Stimulated activated CD8-positive, alpha-beta memory T cell treated with anti-CD3 and anti-CD28 coated beads, Interleukin-15, amount 100 ng/mL, for 24 hours (primary cell): ENCODE measurements at places on chromosomes 11 and 22.

GRCh38 chr11:130781931-130782330 is 134.3 kb downstream of the SNX19 start:
- DNase-seq = no peak

DNA sequence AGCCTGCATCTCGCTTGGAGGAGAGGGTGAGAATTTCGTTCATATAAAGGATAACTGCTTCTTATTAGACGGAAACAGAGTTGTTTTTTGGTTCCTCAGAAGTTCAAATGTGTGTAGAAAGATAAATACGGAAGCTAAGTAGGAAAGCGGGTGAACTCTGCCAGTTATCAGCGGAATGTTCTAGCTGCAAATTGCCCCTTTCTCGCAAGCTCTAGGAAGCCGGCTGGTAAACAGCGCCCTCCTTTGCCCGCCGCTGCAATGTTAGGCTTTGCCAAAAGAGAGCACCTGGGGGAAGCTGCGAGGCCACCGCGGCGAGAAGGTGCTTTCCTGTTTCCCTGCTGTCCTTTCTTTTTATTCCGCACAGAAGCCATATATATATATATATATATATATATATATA is 67.0 kb downstream of the IGLL5 start:
- DNase-seq = no peak

DNA sequence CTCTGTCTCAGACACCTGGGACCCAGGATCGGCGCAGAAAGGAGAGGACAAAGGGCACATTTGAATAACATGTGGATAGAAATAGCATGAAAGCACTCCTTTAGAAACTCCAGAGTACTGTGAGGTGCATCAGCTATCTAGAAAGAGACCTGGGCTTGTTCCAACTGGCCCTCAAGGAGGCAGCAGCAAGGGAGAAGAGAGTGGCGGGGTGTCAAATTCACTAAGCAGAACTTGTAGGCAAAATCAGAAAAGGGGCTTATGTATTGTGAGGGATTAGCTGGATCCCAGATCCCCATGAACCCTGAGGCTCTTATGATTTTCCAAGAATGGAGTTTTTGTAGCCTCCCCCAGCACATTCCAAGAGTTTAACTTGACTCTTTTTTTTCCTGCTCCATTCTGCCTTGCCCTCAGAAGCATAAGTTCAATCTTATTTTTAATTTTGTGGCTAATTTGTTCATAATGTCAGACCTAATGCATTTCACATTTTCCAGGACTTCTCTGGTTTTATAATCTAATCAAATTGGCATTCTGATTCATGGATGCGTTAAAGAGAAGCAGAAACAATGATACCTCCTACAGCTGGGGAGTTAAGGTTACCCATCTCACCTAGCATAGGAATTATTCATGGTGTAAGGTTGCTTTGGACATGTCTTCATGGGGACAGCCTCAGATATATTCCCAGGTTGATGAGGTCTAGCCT is 33.6 kb downstream of the USH1C start:
- no peak for DNase-seq

- DNase-seq = no peak
Observed at GRCh38 chr11:45056529-45056928, 89.9 kb upstream of the PRDM11 start.

GRCh38 chr11:102457865-102458264 is 5.3 kb upstream of the TMEM123 start:
- DNase-seq = no peak

DNA sequence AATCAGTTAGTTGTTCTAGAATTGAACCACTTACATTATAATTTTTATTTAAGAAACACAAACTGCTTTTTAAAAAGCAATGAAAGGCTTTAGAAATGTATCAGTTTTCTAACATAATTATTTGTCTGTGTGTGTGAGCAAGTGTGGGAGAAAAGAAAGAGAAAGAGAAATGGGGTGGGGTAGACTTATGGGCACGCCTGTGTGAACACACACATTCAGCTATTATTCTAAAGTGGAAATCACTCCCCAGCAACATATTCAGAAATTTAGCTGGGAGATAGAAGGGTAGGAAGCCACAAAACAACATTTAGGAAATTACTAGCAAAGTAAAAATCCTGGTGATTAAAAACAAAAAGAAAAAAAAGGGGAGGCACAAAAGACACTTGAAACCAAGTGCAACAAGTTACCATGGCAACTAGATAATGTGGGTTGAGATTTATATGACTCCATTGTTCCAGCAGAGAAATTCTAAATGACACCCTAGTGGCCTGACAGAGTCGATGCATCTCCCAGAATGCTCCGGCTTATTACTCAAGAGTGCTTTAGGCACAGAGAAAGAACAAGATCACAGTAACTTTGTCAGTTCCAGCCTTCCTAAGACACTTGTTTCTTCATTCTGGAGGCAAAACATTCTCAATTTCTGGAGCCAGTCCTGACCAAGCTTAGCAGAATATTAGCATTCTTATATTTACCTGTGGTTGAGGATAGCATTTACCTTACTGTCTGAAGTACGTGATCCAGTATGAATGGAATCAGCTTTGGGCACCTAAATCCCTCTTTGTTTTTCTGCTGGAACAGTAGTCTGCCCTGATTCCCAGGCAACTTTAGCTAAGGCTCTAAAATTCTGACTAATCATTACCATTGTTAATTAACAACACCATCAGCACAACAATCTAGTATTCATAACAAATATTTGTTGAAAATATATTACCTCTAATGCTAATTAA is 444.4 kb downstream of the DLG2 start:
- no peak for DNase-seq

DNA sequence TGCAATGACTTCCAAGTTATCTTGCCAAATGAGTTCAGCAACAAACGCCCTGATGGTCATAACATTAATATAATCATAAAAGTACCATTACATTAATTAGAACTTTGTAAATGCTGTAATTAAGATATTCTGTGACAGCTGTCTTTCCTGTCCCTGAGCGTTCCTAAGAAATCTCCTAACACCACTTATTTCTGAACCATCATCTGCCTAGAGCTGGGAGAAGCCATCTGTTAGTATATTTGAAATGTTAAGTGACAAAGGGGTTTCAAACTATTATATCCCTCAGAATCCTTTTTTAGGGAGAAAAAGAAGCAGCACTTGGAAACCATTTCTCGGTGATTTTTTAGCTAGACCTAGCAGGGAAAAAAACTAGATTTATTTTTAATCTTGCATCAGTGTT is 657.5 kb downstream of the FAM181B start:
- DNase-seq = no peak

- DNase-seq = no peak
Observed at GRCh38 chr11:110764485-110764884, 52.2 kb upstream of the ARHGAP20 start.

- no peak for DNase-seq
Observed at GRCh38 chr11:120289426-120289825, 35.7 kb upstream of the TLCD5 start.

DNA sequence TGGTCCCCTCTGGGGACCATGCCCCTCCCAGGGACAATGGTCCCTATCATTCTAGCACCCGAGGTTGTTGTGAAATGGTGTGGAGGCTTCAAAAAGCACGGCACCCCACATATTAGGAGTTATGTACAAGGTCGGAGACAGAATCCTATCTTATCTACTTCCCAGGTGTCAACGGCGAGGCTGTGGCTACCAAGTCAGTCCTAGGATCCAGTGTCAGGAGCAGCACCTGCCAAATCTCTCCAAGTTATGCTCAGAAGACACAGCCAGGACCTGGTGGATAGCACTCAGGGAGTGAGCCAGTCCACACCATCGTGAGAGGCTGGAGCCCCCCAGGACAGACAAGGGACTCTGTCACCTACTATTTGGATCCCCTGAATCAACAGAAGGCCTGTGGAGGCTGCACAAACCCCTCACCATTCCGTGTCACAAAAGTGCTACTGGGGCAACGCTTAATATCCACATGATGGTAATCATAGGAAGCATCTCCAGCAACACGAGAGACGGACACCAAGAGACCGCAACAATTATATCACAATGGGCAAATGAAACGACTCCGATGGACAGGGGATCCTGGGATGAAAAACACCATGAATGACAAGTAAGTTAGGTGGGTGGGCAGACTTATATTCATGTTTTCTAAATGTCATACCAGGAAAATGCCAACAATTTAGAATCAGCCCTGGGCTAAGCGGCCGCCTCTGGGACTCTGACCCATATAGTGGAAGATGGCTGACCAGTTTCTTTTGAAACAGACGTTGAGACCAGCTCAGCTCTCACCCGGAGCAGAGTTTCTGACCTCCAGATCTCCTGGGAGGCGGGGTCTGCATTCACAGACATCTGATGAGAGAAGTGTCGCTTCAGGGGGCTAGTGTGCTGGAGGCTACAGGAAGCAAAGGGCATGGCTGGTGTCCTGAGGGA is 108.4 kb downstream of the MED15 start:
- DNase-seq = no peak

- DNase-seq = no peak
Observed at GRCh38 chr22:38226853-38227649, 25.3 kb downstream of the MAFF start.

GRCh38 chr22:40808018-40808841 is 10.9 kb downstream of the SLC25A17 start:
- DNase-seq = no peak

GRCh38 chr11:118151431-118151830 is 1.2 kb downstream of the SCN4B start:
- no peak for DNase-seq

GRCh38 chr11:128179039-128179438 is 408.3 kb downstream of the ETS1 start:
- no peak for DNase-seq

- DNase-seq = no peak
Observed at GRCh38 chr11:124942466-124943253, 6.8 kb upstream of the HEPACAM start.

DNA sequence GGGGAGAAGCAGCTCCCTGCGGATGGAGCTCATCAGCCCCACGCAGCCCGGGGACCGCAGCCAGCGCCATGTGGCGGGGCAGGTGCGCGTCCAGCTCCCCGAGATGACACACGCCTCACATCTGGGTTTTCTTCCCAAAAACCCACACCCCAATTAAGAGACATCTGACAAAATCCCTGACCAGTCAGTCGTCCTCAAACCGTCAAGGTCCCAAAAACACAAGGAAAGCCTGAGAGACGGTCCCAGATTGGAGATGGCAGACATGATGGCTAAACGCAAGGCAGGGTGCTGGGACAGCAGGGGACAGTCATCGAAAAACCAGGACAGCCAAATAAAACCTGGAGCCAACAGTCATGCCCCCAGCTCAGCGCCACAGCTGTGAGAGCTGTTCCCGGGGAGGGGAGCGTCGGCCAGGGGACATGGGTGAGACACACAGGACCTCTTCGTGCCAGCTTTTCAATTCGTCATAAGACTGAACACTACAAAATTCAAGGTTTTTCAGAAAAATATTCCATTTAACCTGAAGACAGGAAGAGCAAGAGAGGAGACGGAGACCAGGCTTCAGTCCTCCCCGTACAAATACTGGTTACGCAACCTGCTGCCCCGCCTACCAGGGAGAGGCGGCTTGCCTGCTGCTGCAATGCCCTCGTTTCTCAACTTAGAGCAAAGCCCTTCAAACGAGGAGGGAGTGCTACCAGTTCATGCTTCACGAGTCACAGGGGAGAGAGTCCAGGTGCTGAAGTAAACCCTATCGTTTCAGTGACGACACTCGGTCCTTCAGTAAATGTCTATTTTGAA is 10.5 kb downstream of the TOLLIP start:
- DNase-seq = no peak

GRCh38 chr11:120066738-120067437 is 71.0 kb downstream of the TRIM29 start:
- no peak for DNase-seq

GRCh38 chr11:43545610-43546009 is 134.9 kb upstream of the HSD17B12 start:
- no peak for DNase-seq

DNA sequence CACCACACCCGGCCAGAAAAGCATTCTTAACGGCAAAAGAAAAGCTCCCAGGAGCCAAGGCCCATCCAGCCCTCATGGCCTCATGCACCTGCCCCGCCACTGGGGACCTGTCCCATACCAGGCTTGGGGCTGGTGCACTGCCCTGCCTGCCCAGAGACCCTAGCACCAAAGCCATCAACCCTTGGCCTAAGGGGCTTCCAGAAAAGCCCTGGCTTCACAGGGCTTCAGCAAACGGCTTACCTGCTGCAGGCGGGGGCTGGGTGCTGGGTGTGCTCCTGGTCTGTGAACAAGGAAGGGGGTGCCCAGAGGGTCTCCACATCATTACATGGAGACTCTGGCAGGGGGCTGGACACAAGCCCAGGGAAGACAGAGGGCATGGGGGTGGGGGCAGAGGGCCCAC is 89.5 kb downstream of the CELSR1 start:
- DNase-seq = no peak

DNA sequence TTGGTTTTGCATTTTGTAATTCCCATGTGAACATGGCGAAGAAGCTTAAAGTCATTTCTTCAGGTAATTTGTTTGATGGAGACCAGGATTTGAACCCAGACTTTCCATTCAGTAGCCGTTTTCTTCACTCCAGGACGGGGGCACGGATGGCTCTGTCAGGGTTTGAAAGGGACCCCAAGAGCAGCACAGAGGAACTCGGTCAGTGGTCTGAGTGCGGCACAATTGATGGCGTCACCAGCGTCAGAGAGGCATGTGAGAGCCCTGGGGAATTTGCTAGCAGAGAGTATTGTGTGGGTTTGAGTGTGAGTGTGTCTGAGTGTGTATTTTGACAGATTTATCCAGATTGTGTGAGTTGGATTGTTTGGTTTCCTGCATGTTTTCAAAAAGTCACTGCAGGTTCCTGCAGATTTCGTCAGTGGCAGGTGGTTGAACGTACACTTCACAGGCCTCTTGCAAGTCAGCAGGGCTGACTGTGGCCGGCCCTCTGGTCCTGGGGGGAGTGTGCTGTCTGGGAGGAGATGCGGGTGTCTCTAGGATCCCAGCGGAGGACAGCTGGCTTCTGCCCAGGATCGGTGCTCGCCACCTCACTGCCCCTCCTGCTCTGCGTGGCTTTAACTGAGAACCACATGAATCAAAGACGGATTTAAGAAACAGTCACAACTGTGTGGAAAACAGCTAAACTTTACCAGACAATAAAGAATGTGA is 199.3 kb downstream of the TBC1D22A start:
- no peak for DNase-seq

DNA sequence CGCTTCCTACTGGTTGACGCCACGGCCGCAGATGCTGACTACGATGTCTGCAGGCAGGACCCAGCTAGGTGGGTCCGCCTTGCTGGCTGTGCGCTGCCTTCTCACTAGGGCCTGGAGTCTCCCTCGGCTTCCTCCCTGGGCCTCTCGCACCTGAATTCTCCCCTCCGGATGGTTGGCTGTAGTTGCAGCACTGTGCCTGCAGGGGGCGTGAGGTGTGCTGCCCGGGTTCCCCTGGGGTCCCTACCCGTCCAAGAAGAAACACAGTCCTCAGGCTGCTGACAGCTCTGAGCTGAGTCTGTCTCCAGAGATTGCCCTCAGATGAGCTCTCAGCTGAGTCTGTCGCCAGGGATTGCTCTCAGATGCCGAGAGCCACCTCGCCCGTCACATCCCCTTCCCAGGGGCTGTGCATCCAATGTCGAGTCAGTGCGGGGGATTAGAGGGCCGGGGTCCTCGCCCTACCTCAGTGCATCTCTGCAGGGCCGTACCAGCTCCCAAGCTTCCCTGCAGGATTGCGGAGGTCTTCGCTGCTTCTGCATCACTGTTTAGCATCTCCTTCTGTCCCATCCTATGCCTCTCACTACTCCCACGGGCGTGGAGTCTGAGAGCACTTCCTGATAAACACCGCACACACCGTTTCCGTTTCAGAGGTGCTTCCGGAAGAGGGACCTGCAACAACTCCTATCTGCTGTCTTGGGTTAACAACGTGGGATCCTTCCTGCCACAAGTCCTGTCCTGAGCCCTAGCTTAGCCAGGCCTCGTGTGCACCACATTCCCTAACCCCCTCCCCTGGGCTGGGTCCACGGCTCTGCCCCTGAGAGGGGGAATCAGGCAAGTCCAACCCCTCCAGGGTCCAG is 196.9 kb downstream of the CSNK2A3 start:
- no peak for DNase-seq

GRCh38 chr11:12161603-12162350 is 51.4 kb downstream of the MICAL2 start:
- no peak for DNase-seq
